Bronchus fibroblast of lung (primary cell): ENCODE measurements at places on chromosomes 3 and 15. TPM values are rescaled to one million over a fixed set of nuclear protein-coding genes. Genes with fewer than 3 reads are reported as not detected.

Gene GOLGA8R
- total RNA-seq: 0.30 and 0.50 TPM in 2 replicates

Gene BCL2A1
- not detected in 2 replicates for total RNA-seq

Gene CHRNA5
- total RNA-seq: 1.0 and 4.3 TPM in 2 replicates

Gene SMCO1
- 0.15 and 0.34 TPM in 2 replicates for total RNA-seq

Gene LDHAL6B
- total RNA-seq: not detected in 2 replicates

Gene AGBL1
- total RNA-seq: not detected in 2 replicates

Gene CHAC1
- 73.6 and 79.5 TPM in 2 replicates for total RNA-seq
